ENCODE measurements at places on chromosomes 1 and 21. TPM values are rescaled to one million over a fixed set of nuclear protein-coding genes. Genes with fewer than 3 reads are reported as not detected.

Gene PLPPR5
- total RNA-seq = not detected

GRCh38 chr1:201783572-201783971 is 45.4 kb upstream of the IPO9 start:
- no peak for ATAC-seq

Gene SHISA4
- 0.69 TPM for total RNA-seq

Gene TMPRSS2
- total RNA-seq = not detected

DNA sequence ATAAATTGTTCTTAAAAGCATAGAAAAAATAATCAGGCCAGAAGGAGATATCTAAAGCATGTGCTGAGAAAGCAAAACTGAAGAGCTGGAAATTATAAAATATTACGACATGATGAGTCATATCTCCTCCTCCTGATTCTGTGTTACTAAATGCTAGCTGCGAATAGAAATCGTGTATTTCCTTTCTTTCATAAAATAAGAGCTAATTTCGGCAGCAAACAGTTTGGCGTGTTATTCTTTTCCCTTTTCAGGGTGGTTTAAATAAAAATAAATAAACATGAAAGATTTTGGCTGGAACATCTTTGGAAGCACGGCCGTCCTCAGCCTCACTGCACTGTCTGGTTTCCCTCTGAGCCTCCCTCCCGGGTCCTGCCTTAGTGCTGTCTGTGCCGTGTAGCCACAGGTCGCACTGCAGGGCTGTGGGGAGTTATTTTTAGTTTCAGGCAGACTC is 56.0 kb downstream of the ADARB1 start:
- ATAC-seq = peak; percentile 40

GRCh38 chr1:61851849-61852669 is 109.8 kb downstream of the PATJ start:
- peak; percentile 45 for ATAC-seq

- ATAC-seq = no peak
Observed at GRCh38 chr21:20538039-20538658, 460.1 kb upstream of the NCAM2 start.

DNA sequence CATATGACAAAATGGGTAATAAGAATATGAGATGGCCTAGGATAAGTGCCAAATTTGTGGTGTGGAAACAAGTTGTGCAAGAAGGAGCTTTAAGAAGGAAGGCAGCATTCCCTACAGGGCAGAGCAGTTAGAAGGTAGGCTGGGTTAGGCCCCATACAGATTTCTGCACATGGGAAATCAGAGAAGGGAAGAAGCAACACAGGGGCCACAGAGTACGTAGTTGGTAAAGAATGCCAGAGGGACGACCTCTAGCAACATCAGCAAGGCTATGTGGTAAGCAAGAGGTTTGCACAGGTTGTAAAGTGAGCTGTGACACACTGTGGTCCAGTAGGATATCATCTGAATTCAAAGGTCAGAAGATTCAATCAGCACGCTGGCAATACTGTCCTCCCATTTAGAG is 765.6 kb upstream of the B3GALT2 start:
- ATAC-seq = no peak

Data from activated T-helper 17 cell treated with anti-CD3 and anti-CD28 coated beads, Interleukin-2, amount 50 U/mL, for 72 hours (primary cell).